ENCODE measurements at places on chromosomes 16 and 17. TPM values are rescaled to one million over a fixed set of nuclear protein-coding genes. Genes with fewer than 3 reads are reported as not detected.

DNA sequence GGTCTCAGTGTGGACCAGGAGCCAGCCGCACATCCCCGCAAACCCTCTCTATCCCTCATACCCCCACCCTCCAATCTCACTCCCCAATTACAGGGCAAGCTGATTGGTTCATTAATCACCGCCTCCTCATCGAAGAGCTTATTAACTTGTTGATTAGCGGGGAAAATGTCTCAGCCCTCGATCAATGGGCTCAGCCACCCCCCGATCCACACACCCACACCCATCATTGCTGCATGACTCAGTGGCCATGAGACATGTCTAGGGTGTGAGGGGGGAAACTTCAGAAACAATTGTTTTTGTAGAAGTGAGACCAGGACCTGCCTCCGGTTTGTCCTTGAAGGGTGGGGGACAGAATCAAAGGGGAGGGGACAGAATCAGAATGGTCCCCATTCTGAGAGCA is 2.5 kb upstream of the PYY start:
- H3K4me3 ChIP-seq: no peak overlapping the region
- no peaks in the 10 kb centered on the region for H3K36me3 ChIP-seq

GRCh38 chr17:77694391-77695363 is 263.8 kb upstream of the TNRC6C start:
- H3K27ac ChIP-seq: no peak overlapping the region
- peak; percentile 37 for DNase-seq
- no peak overlapping the region for H3K4me3 ChIP-seq
- H3K4me1 ChIP-seq: no peaks in the 10 kb centered on the region
- no peaks in the 10 kb centered on the region for H3K27me3 ChIP-seq

Gene SEZ6
- total RNA-seq: not detected

DNA sequence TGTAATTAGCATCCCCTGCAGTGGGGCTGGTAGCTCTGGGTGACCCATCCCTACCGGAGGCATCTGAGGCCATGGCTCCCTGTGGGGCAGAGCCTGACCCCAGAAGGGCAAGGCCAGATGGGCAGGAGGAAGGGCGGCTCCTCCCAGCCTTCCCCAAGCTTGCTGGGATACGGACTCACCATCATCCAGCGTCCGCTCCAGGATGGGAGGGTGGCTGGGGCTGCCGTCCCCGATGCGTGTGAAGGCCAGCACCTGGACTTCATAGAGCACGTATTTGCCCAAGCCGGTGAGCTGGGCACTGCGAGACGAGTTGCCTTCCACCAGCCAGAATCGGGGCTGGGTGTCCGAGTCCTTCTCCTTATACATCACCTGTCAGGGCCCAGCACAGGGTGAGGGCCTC is 81.6 kb upstream of the CDC42EP4 start:
- no peak for DNase-seq
- H3K36me3 ChIP-seq: no peaks in the 10 kb centered on the region
- H3K27ac ChIP-seq: no peak overlapping the region
- H3K27me3 ChIP-seq: no peaks in the 10 kb centered on the region

DNA sequence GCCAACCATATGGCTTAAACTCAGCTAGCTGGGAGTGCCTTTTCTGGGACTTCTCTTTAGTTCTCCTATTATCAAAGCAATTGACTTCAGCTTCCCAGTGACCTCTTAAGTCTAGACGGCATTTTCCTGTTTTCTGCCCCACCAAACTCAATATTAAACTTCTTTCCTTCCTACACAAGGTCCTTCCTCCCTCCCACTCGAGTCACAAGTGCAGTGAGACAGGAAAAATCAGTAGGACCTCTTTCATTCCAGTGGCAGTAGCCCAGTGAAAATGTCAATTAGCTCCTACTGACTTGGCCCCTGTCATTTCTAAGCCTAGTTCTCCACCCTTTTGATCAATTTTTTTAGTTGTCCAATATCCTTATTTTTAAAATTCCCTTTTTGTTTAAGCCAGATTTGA is 9.6 kb upstream of the NACA2 start:
- no peak overlapping the region for H3K27ac ChIP-seq
- no peaks in the 10 kb centered on the region for H3K4me1 ChIP-seq
- no peaks in the 10 kb centered on the region for H3K27me3 ChIP-seq
- no peak for DNase-seq
- no peaks in the 10 kb centered on the region for H3K36me3 ChIP-seq

- no peaks in the 10 kb centered on the region for H3K4me1 ChIP-seq
- H3K4me3 ChIP-seq: no peak overlapping the region
- no peaks in the 10 kb centered on the region for H3K27me3 ChIP-seq
- H3K27ac ChIP-seq: no peak overlapping the region
These were observed 26.2 kb upstream of the IRF8 start for GRCh38 chr16:85872734-85873133.

GRCh38 chr16:15949210-15950160 is at the start of gene ABCC1:
ABCC1 (plus strand) TSS chr16:15949616; CDS start chr16:15949752, 136 bp downstream.
- peak within 1 kb of the TSS; percentile 65 for H3K27ac ChIP-seq
- no peaks in the 10 kb centered on the region for H3K27me3 ChIP-seq
- H3K4me3 ChIP-seq: peak within 1 kb of the TSS; percentile 58
- no peaks in the 10 kb centered on the region for H3K4me1 ChIP-seq

Gene ITPRIPL2
- 23.5 TPM for total RNA-seq

Measured in right lobe of liver (tissue), 6 donors.